Globus pallidus (tissue), 1 donor: ENCODE measurements at places on chromosomes 3 and 15.

GRCh38 chr3:129313665-129314385, 35.2 kb downstream of the HMCES start:
- DNase-seq: no peak

DNA sequence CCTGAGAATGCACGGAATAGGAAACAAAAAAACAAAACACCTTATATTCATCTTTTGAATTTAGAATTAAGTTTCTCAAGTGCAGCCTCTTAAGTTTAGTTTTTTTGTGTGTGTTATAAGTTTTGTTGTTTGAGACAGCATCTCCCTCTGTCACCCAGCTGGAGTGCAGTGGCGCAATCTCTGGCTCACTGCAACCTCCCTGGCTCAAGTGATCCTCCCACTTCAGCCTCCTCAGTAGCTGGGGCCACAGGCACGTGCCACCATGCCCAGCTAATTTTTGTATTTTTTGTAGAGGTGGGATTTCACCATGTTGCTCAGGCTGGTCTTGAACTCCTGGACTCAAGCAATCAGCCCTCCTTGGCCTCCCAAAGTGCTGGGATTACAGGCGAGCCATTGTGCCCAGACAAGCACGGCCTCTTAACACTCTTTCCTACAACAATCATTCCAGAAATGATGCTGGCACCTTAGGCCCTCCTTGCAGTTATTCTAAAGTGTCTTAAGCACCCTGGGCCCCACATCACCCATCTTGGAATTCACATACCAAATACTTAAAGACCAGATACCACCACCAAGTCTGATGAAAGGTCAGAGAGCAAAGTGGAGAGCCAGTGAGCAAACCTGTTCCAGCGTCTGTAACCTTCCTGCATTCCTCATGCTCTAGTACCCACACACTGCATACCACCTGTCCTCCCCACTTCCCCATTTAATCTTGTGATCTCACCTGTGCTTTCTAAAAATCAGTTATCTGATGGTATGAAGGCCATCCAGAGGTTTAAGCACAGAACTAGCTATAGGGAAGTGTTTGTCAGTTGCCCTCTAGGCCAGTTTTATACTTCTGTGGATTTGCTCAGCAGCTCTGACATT, 6.9 kb upstream of the SPG11 start:
- no peak for DNase-seq

GRCh38 chr15:70244978-70245542, 147.3 kb upstream of the TLE3 start:
- no peak for DNase-seq

- DNase-seq: peak; percentile 83
These were observed 67.1 kb downstream of the ATP8B4 start for GRCh38 chr15:50051811-50052419.

DNA sequence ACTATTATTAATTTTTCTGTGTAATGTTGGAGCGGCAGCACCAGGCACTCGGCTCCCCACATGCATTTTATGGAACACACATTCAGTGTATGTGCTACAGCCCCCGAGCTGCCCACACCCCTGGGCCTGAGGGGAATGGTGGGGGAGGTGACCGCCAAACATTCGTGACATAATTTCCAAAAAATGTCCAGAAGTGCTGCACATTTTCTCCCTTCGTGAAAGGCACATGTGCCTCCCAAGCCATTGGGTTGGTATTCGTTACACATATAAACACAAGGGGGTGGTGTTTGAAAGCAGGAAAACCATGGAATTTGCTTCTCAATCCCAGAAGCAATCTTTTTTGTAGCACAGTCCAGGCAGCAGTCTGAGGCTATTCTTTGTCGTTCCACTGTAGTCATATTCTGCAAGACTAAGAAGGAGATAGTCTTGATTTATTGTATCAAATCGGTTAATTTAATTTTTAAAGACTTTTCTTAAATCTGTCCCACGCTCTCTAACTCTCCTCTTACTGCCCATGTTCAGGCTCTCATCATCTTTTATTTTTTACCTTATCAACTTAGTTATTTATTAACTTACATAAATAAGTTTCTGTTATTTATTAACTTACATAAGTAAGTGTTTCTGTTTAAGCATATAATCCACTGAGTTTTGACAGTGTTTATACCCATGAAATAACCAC, 39.2 kb upstream of the POLR2M start:
- DNase-seq: peak; percentile 70
